ENCODE measurements at places on chromosomes 12 and 14.
A peak's percentile ranks its signal among the peaks of the same experiment; 100 is the strongest.

DNA sequence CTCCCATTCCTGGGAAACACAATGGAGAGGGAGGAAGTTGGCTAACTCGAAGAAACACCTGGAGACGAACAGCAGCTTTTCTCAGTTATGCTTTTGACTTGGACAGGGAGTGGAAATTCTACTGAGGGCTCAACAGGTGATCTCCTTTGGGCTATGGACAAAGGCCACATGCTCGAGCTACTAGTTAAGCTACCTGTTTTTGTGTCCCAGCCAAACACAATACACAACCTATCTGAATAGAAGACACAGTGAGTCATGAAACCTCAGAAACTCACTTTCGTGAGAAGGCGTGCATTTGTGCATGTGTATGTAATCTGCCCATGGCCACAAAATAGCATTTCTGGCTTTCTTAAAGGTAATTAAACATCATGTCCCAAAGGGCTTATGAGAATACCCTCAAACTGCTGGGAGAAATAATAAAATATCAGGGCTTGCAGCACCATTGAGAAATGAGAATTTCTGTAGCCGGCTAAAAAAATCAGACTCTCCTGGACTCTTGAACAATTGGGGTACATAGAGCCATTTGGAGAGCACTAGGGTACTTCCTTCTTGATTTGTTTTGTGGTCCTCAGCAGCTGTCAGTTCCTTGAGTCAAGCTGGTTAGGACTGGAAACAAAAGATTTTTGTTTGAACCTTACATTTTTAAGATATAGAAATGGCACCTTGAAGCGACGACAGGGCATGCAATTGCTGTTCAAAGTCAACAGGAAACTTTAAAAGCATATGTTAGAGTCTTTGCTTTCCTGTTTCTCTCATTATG is 85.5 kb upstream of the PTHLH start:
- H3K27ac ChIP-seq, result no peak overlapping the region
- DNase-seq, result no peak
- H3K36me3 ChIP-seq, result no peaks in the 10 kb centered on the region
- H3K4me3 ChIP-seq, result no peak overlapping the region

DNA sequence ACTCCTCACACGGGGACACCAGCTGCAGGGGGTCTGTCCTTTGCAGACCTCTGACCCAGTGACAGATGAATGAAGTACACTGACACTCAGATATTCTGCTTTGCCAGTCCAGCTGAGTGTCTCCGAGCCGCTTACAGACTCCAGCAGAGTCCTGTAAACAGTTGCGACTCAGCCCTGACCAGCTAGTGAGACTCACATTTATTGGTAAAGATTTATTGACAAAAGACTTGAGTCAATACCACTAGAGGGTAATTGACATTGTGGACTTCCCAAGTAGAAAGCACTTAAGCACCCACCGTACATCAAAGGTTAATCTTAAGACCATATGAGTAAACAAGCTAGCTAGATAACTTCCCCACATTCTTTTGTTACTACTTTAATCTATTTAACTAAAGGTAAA is 9.8 kb upstream of the FKBP4 start:
- no peaks in the 10 kb centered on the region for H3K36me3 ChIP-seq
- no peak overlapping the region for H3K4me3 ChIP-seq
- no peak overlapping the region for H3K27ac ChIP-seq
- peaks cover 2% of the 10 kb centered on the region for H3K4me1 ChIP-seq

GRCh38 chr14:103207388-103208072 is 84.3 kb downstream of the TNFAIP2 start:
- H3K27me3 ChIP-seq, result peaks cover 28% of the 10 kb centered on the region
- no peak overlapping the region for H3K27ac ChIP-seq
- no peaks in the 10 kb centered on the region for H3K36me3 ChIP-seq
- no peaks in the 10 kb centered on the region for H3K4me1 ChIP-seq
- no peak for DNase-seq
- peak overlapping the region; percentile 80 for H3K4me3 ChIP-seq

DNA sequence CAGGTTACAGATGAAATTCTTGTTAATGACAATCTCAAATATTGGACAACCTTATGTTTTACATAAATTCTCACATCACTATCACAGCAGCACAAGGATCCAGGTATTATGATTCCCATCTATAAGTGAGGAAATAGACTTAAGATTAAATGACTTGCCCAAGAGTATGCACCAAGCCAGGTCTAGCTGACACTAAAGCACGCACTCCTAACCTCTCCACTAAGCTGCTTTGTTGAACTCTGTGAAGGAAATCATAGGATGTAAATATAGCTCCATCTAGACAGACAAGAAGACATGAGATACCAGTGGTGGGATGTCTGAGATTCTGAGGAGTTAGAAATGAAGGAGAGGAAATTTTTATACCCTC is 87.9 kb downstream of the PHLDA1 start:
- H3K4me1 ChIP-seq, result peaks cover 2% of the 10 kb centered on the region
- no peak for DNase-seq
- H3K36me3 ChIP-seq, result no peaks in the 10 kb centered on the region
- H3K27me3 ChIP-seq, result no peaks in the 10 kb centered on the region

DNA sequence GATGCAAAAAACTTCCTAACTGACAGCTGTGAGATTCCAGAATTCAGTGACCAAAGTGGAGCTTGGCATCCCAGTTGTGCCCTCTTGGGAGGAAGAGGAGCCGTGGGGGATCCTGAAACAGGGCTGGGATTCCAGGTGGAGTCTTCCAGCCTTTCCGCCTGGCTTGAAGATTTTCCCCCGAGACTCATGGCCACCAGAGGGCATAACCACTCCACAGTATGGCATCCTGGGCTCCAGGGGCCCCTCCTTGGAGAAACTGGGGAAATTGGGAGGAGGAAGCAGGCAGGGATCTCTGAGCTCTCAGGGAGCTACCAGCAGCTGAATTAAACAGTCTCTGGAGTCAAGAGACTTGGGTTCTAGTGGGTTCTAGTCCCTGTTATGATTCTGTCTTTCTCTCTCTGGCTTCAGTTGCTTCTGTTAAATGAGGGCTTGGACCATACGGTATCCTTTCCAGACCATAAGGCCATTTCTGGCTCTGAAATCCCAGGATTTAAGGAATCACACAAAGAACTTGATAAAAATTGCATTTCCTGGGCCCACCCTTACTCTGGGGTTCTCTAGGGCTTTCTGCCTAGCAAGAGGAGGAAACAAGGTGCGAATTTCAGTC is 2.6 kb upstream of the TAMALIN start:
- no peak for DNase-seq
- no peaks in the 10 kb centered on the region for H3K27me3 ChIP-seq
- H3K4me3 ChIP-seq, result no peak overlapping the region
- peaks cover 9% of the 10 kb centered on the region for H3K4me1 ChIP-seq
- no peak overlapping the region for H3K27ac ChIP-seq

DNA sequence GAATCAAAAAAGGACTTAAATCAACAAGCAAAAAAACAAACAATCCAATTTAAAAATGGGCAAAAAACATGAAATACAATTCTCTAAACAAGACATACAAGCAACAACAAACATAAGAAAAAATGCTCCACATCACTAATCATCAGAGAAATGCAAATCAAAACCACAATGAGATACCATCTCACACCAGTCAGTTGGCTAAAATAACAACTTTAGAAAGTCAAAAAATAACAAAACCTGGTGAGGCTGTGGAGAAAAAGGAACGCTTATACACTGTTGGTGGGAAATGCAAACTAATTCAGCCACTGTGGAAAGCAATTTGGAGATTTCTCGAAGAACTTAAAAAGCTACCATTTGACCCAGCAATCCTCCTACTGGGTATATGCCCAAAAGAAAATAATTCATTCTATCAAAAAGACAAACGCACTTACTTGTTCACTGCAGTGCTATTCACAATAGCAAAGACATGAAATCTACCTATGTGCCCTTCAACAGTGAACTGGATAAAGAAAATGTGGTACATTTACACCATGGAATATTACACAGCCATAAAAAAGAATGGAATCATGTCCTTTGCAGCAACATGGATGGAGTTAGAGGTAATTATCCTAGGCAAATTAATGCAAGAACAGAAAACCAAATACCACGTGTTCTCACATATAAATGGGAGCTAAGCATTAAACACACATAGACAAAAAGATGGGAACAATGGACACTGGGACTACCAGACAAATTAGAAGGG is 26.9 kb downstream of the PRKD1 start:
- no peaks in the 10 kb centered on the region for H3K27me3 ChIP-seq
- no peak overlapping the region for H3K27ac ChIP-seq
- H3K36me3 ChIP-seq, result no peaks in the 10 kb centered on the region

DNA sequence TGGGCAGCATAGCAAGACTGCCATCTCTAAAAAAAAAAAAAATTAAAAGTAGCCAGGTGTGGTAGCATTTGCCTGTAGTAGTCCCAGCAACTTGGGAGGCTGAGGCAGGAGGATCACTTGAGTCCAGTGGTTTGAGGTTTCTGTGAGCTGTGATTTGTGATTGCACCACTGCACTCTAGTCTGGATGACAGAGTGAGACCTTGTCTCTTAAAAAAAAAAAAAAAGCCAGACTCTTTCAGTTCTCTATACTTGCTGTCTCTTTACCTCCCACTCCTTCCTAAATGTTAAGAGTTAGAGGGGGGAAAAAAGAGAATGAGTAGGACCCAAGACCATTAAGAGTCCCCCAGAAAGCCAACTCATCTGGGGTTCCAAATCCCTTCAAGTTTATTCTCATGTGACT is 17.8 kb downstream of the EIF2S1 start:
- no peaks in the 10 kb centered on the region for H3K27me3 ChIP-seq
- H3K4me1 ChIP-seq, result no peaks in the 10 kb centered on the region
- no peak overlapping the region for H3K4me3 ChIP-seq

Measured in neuronal stem cell (in vitro differentiated cells).